Esophagus mucosa (tissue), 1 donor: ENCODE measurements at places on chromosomes 5 and 9. TPM values are rescaled to one million over a fixed set of nuclear protein-coding genes. Genes with fewer than 3 reads are reported as not detected.

GRCh38 chr9:19683715-19684114 is 105.1 kb downstream of the SLC24A2 start:
- no peak for ATAC-seq

The MYOZ3 gene
- total RNA-seq = not detected

The ADGRD2 gene
- total RNA-seq = 0.08 TPM

The SLC45A2 gene
- total RNA-seq = not detected

- peak; percentile 31 for ATAC-seq
These were observed 505 bp downstream of the C5orf34 start for GRCh38 chr5:43514471-43514815.

The PHF24 gene
- total RNA-seq = 0.48 TPM

- ATAC-seq = no peak
These were observed 47.7 kb downstream of the CNTRL start for GRCh38 chr9:121122246-121123032.

- ATAC-seq = no peak
These were observed 55.8 kb downstream of the NUP214 start for GRCh38 chr9:131181091-131181681.

The STK32A gene
- total RNA-seq = 0.04 TPM

- ATAC-seq = peak; percentile 95
These were observed at the start of gene PLPP6 for GRCh38 chr9:4662108-4662988. Gene PLPP6, plus strand, starts transcription at chr9:4662294. Its CDS starts 82 bp downstream, at chr9:4662376.

The CARTPT gene
- not detected for total RNA-seq

GRCh38 chr5:128014578-128014977 is 69.0 kb upstream of the SLC12A2 start:
- ATAC-seq = no peak

DNA sequence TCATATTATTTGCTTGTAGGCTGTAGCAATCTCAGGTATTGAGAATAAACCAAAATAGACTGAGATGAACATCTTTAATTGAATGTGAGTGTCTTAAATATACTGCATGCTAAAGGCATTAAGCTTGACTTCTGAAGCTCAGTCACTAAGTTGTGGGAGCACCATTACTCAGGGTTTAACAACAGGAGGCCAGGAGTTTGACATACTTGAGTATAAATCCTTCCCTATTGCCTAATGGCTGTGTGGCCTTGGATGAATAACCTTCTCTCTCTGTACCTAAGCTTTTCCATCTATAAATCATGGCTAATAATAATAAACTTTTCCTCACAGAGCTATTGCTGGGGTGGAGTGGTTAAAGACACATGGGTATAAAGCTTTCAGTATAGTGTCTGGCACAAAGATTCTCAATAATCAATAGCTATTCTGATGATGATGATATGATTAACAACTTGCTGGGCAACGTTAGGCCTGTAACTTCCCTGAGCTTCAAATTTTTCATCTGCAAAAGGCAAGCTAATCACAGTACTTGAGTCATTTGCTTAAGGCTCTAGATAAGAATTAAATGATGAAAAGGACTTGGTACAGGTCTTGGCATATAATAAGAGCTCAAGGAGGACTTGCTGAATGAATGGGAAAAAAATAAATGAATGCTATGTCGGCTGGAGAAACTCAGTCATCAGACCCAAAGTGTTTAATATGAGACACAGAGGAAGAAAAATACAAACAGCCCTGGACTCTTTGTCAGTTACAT is 174.0 kb upstream of the IL12B start:
- ATAC-seq = no peak

GRCh38 chr5:67809589-67809988 is 406.0 kb upstream of the PIK3R1 start:
- no peak for ATAC-seq

The BTNL3 gene
- not detected for total RNA-seq

The SHROOM1 gene
- 6.9 TPM for total RNA-seq

DNA sequence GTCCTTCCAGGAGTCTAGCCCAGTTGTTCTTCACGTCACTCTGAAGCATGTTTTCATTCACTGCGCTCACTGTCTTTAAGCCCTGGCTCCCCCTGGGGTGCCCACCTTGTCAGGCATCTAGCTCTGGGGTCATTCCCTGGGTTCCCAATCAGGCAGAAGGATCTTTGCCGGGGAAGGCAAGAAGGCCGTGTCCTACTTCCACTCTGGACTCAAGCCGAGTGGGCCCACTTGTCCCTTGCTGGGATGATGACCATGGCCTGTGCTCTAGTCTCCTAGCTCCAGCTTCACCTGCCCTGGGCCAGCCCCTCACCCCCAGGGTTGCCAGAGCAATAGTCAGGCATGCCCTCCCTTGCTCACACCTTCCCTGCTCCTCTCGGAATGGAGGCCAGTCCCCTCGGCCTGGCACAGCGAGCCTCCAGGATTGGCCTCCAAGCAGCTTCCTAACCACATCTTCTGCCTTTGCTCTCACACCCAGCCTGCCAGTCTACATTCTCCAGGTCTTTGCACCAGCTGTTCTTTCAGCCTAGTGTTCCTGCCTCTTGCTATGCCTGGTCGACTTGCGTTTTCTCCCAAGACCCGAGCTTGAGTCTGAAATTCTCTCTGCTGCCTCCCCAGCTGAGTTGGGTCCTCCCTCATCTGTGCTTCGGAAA is 32.2 kb upstream of the PSD2 start:
- ATAC-seq = no peak

The SPINK13 gene
- total RNA-seq = not detected

DNA sequence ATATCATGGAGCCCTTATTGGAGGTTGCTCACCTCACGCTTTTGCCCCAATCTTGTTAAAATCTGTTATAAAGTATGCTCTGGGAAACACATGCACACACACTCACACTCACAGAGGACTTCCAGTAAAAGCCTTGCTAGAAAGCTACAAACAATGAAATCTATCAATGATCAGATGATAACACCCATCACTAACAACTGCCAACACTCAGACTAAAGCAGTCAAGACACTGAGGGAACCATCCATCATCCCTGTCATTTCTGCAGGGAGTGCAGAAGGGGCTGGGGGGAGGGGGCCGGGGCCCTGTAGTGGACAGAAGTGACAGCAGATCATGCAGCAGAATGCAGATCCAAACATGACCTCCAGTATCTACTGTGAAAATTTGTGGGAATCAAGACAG is 179.1 kb downstream of the AOPEP start:
- ATAC-seq = no peak

GRCh38 chr5:147169399-147169798 is 65.4 kb upstream of the STK32A start:
- no peak for ATAC-seq

- ATAC-seq = no peak
These were observed 44.3 kb upstream of the PLPP6 start for GRCh38 chr9:4617752-4618151.

DNA sequence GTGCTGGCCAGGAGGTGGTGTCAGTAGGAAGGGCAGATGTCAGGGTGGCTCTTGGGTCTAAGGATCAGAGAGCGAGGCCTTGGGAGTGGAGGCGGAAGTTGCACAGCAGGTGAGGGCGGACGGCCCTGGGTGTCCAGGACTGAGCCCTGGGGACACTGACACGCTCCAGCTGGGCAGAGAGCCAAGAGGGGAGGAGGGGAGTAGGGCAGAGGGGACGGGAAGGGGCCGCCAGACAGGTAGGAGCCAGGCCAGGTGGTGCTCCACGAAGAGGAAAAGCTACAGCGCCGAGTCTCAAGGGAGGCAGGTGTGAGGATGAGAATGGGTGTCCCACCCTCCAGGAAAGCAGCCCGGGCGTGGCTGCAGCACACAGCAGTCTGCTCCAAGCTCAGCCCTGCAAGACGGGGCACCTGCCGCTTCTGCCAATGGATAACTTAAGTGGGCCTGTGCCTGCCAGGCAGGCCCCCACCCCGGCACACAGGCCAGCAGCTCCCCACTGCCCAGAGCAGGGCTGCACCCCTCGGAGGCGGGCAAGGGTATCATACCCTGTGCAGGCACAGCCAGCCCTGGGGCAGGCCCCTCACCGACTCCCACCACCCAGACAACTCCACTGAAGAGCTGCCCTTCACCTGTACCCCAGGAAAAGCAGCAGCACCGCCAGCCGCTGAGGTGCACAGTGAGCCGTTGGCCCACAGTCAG is 4.9 kb downstream of the TPRN start:
- ATAC-seq = peak; percentile 48

DNA sequence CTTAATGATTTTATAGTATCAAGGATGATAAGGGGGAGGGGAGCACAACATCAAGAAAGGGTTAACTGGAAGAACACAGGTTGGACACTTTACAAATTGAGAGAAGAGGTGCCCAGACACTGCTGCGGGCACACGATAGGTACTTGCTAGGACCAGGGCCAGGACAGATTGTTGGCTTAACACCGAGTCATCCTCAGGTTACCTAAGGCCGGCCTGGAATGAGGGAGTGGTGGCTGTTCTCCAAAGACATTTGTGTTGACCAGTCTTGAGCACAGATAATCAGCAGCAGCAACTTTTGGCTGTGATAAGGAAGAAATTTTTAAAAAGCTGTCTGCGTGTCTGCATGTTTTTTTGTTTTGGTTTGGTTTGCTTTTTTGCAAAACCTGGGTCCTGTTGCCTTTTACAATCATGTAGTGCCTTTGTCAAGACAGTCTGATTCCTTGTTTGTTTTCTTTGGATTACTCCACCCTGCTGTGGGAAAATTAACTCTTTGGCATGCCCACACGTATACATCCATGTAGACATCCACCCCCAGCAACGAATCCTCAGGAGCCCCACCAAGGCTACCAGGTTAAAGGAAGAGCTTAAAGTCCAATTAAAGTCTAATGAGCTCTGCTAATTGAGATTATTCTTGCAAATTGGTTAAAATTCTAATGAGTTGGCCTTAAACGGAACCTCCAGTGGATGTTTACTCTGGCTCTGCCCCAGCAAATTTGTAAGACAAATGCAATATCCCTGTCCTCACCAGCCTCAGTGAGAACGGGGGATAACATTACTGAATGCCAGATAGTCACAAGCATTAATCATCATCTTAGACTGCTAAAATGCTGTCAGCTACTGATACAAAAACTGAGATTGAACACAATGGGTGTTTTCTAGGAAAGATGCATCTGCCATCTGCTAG is 382.3 kb downstream of the ACTL7B start:
- no peak for ATAC-seq

GRCh38 chr5:122304471-122305215 is 7.4 kb upstream of the SNCAIP start:
- no peak for ATAC-seq

The DIPK1B gene
- total RNA-seq = 0.76 TPM

GRCh38 chr9:105835721-105836120 is 141.4 kb downstream of the TMEM38B start:
- no peak for ATAC-seq

The TAF7 gene
- total RNA-seq = 35.1 TPM

GRCh38 chr9:16718296-16718695 is 152.2 kb downstream of the BNC2 start:
- ATAC-seq = no peak

DNA sequence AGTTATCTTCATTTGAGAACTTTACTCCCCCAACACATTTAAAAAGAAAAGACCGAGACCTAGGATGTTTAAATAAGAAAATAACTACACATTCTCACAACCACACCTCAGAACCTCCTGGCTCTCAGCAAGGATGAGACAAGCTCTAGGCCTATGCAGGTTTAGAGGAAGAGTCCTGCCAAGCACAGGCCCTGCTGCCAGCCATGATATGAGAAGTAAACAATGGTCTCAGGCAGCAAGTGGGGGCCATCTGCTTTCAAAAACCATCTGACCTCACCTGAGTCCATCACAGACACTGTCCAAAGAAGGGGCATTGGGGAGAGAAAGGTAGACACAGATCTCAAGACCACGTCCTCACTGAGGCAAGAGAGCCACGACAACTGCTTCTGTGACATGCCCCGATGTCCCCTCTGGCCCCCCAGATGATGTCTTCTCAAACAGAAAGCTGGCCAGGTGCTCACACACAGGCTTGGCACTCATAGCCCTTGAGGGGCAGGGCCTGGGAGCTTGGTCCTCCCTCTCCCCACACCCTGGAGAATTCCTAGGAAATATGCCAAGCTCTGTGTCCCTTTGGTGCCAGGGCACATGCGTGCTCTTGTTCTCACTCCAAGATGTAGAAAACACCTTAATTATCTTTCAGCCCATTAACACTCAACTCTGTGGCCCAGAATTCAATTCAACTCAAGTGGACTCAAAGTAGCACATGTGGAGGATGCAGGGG is 150.4 kb downstream of the FSTL4 start:
- no peak for ATAC-seq

- no peak for ATAC-seq
These were observed 344.1 kb upstream of the DMAC1 start for GRCh38 chr9:8143677-8144076.

The TXNDC8 gene
- total RNA-seq = not detected

The OR13C4 gene
- total RNA-seq = not detected

The ELAVL2 gene
- total RNA-seq = 0.24 TPM

GRCh38 chr9:124264823-124265233 is 7.1 kb downstream of the NEK6 start:
- ATAC-seq = no peak

The TMEFF1 gene
- total RNA-seq = not detected

DNA sequence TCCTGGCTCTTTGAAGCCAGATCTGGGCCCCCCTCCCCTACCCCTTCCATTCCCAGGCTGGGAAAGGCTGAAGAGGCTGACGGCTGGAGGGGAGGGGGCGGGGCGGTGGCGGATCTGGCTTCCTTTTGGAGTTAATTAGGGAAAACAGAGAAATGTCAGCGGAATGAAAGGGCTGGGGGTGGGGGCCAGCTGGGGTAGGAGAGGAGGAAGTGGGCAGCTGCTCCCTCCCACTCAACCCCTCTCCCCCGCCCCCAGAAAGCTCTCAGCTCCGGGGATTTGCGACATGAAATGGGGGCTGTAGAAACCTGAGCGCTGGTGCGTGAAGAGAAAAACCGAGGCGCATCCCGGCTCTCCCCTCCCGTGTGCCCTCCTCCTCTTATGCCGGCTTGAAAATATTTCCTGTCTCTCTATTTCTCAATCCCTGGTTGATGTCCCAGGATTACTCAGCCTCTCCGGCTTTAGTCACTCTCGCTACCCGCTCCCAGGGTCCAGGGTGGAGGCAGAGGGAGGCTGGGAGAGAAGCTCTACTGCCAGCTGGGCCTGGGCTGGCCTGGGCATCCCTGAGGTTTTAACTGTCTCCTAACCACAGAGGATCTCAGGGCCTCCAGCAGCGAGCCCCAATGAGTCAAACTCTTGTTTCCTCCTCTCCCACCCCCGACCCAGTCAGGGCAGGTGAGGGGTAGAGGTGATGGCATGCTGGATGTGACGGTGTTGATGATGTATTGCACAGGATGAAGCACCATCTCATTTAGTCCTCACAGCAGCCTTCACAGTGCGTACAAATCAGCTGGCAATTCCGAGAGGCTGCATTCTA is 20.1 kb downstream of the PCDHGC5 start:
- ATAC-seq = no peak

DNA sequence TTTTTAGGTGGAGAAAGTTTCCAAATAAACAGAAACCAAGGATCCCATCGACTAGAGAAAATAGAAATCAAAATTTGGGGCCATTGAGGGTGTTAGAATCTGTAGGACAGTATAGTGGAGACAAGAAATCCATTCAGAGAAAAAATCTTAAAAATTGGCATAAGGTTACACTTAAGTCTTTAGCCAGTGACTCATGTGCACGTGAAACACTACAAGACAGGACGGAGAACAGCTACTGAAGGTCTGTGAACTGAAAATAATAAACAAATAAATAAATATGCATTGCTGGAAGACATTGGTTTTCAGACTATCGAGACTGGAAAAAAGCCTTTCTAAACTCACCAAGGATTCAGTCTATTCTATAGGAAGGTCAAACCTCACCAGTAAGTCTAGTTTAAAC is 1955.5 kb downstream of the MAT2B start:
- ATAC-seq = no peak

The MLANA gene
- total RNA-seq = not detected
